PC-9 (cell line): ENCODE measurements at places on chromosomes 12 and 14. TPM values are rescaled to one million over a fixed set of nuclear protein-coding genes. Genes with fewer than 3 reads are reported as not detected.

DNA sequence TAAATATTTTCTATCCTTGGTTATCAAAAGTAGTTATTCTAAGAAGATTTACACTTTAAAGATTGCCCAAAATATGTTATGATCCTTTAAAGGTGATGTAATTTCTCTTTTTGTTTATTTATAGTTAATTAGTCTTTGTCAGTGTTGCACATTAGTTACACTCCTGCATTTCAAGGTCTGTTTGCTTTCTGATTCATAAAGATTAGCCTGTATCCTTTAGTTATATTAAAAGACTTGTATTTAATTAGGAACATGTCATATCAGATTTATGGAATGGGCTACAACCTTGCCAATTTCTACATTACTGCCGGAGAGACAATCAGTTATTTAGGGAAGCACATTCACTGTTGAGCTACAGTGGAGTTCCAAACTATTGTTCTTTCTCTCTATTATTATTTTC, 3.5 kb downstream of the EPYC start:
- DNase-seq = no peak

DNA sequence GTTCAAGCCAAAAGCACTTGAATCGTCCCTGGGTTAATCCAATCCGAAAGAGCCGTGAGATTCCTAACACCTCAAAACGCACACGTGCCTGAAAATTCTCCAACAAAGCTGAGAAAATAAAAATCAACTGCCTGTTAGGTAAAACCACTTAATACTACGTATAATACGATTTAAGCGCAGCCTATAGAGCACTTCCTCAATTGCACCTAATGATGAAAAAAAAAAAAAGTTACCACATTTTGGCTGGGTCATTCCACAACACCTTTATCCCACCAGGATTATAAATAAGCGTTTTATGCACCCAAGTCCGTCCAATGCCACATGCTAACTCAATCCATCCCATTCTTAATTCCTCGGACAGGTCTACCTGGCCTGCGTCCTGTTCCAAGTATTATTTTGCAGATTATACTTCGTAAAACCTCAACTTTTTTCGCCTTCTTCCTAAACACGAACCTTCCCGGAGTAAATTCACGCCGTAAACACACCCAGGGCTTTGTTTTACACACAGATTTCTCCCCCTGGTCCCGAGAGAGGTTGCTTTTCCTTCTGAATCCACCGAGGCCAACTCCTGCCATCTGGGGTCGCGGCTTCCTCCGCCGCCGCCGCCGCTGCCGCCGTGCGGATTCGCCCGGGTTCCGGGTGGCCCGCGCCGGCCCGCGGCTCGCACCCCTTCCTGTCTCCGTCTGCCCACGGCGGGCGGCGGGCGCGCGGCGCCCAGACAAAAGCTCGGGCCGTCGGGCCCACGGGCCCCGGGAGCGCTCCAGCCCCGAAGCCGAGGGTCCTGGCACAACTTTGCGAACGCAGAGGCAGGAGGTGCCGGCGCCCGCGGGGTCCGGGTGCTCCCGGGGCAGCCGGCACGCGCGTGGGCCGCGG, 66.2 kb downstream of the RNF34 start:
- DNase-seq = peak; percentile 10

TEP1 gene
- total RNA-seq = 18.4 and 20.4 TPM in 2 replicates

PDZRN4 gene
- not detected in 2 replicates for total RNA-seq

DNA sequence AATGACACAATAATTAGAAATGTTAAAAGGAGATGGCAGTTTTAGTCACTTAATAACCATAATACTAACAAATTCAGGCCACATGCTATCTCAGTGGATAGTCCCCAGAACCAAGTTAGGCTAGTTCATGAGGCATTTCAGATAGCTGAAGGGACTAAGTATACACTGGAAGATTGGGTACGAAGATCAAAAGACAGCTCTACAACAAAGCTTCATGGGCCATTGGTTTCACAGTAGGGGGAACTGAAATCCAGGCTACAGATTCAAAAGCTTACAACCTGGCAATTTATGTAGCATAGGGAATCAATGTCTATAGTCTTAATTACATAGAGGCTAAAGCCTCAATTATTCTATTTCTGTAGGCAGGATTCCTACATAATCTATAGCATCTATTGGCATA, 343.0 kb downstream of the RGS6 start:
- no peak for DNase-seq

GRCh38 chr14:96962337-96962736, 165.2 kb downstream of the VRK1 start:
- DNase-seq = no peak

LMNTD1 gene
- not detected in 2 replicates for total RNA-seq

DNA sequence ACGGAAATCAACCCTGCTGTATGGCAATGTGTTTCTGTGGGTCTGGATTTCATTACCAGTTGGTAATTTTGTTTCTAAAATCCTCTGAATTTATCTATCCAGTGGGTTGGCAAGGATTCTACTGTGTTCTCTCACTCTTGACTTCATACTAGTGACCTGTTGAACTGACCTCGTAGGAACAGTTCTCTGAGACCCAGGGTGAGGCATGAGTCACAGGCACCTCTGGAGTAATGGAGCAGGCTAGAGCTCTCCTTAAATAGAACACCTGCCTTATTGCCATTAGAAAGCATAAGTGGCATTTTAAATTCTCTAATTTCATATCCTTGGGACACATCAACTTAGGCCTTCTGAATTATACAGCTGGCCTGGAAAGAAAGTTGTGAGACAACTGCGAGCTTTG, 258.3 kb upstream of the NAV3 start:
- DNase-seq = no peak

DNA sequence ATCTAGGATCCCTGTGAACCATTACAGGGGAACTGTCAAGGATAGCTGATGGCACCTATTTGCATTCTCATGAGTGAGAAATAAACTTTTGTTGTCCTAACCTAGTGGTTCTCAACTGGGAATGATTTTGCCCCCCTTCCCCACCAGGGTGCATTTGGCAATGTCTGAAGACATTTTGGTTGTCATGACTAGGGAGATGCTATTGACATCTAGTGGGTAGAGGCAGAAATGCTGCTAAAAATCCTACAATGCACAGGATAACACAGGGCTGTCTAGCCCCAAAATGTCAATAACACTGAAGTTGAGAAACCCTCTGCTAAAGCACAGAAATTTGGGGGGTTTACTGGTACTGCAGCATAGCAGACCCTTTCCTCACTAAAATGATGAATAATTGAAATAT, 140.9 kb upstream of the SRRM4 start:
- no peak for DNase-seq

DNA sequence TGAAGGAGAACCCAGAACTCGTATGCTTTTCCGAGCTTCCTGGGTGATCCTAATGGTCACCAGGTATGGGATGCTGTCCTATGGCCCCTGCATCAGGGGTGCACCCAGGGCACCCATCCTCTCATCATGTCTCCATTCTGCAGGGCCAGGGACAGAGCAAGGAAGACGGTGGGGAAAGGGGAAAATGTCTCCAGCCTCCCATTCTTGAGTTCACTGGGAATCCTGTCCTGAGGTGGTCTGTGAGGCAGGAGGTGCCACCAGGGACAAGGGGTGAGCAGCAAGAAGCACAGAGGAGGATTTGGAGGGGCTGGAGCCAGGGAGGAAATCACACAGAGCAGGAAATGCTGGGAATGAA, 14.9 kb upstream of the SLC6A12 start:
- DNase-seq = no peak

- no peak for DNase-seq
These were observed 78.9 kb upstream of the GZMB start for GRCh38 chr14:24712909-24713308.

GRCh38 chr14:32820181-32820580, 118.5 kb upstream of the NPAS3 start:
- no peak for DNase-seq

GPX2 gene
- total RNA-seq = 196 and 323 TPM in 2 replicates

NGB gene
- not detected in 2 replicates for total RNA-seq

GRCh38 chr12:124085419-124086296, 112.6 kb downstream of the ZNF664 start:
- no peak for DNase-seq
